ENCODE measurements at places on chromosomes 3 and 15.

DNA sequence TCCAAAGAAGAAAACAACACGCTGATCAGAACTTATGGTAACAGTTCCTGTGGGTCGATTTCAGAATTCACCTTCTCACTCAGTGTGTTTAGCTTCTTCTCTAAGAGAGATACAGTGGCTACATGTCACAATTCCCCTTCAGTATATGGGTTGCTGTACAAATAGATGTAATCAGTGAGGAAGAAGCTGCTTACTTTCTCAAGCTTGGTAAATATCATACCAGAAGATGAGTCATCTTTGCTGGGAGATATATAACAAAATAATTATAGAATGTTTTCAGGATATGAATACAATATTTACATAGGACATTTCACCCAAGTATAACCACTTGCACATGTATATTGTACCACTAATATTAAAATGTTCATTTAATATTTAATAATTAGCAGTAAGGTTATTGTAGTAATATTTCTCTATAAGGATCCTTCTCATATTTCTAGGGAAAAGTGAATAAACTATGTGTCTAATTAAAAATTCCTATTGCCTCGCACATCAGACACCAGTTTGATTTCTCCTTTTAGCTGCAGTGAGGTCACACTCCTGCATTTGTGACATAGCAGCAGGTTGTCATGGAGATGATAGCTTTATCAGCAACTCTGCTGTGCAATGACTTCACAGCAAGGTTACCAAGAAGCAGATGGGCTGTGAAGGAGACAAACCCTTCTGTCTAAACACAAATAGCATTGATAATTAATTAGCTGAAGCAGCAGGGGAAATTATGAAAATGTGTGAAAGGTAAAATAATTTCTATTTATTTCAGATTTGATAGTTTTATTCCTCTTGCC is 211.4 kb downstream of the TUSC7 start:
- DNase-seq: no peak

- no peak for DNase-seq
Measured at GRCh38 chr15:66651913-66652642, 50.0 kb upstream of the SMAD6 start.

- DNase-seq: no peak
Measured at GRCh38 chr3:47761046-47761445, 20.6 kb downstream of the SMARCC1 start.

DNA sequence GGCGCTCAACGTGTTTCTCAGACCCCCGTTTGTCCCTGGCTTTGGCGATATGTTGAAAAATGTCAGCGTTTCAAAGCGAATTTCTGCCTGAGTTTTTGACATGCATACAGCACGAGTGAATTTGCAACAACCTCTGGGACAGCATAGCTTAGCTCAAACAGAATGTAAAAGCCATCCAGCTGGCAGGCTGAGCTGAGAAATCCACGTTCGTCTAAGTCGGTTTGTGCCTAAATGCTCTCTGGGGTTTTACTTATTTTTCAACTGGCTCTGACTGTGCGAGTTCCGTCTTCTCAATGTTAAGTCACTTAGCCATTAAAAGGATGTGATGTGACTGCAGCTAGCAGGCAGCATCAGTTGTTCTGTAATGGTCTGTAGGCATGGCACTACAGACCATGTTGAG is 243.5 kb upstream of the SLCO3A1 start:
- no peak for DNase-seq

DNA sequence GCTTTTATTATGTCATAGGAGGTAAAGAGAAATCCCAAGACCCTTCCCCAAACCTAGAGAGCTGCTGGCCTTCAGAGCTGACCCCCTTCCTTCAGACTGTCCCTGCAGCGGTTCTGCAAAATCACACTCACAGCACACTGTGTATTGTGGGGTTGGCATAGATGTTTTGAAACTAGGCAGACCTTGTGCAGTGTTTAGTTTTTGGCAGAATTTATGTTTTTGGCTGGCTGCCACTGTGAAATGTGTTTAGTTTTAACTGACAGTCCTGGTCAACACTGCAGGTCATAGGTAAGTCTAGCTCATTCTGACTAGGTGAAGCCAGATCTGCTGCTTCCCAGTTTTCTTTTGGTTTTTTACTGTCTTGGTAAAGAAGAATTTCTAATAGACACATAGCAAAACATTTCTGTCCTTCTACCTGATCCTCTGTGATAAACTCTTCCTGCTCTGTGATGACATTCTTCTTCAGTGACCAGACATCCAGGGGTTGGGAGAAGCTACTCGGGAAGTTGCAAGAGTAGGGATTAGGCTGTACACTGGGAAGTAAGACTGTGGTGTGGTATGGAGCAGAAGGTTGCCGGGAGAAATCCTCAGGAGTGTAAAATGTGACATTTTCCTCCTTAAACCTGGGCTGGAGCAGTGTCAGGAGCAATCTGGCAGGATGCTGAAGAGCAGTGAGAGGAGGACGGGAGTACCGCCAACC is 209.6 kb upstream of the MCTP2 start:
- no peak for DNase-seq

- no peak for DNase-seq
Measured at GRCh38 chr15:69857686-69858391, 239.9 kb downstream of the TLE3 start.

- no peak for DNase-seq
Measured at GRCh38 chr3:106140431-106140830, 271.6 kb upstream of the CBLB start.
